HEK293T (cell line): ENCODE measurements at places on chromosomes 12 and 14.

DNA sequence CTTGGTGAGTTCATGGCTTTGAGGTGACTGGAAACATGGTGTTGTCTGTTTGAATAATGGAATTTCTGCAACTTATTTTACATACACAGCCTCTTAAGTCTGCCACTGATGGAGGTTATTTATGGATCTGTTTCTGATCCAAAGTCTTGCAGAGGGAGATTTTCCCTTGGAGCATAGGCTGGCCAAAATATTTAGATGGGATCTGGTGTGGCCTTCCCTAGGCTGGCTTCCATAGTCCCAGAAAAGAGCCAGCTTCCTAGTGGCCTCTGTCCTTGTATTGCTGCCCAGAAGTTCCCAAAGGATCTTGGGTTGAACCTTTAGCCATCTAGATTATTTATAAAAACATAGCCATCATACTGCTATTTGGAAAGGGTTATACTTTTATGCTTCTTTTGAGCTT is 491.1 kb upstream of the RGS6 start:
- DNase-seq = no peak

DNA sequence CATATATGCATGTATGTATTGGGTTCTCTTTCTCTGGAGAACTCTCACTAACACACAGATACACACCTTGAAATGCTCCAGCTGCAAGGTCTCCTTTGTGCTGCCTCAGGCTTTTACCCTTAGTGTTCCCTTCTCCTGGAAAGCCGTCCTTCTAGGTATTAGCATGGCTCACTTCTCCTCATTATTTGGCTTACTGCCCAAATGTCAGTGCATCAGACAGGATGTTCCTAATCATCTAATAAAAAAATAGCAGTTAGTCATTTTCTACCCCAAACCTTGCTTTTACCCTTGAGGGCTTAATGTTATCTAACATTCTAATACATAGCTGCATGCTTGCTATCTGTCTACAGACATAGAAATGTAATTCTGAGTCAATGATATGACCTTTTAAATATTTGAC is 109.0 kb upstream of the SLC16A7 start:
- no peak for DNase-seq

GRCh38 chr12:97093187-97093683 is 186.2 kb downstream of the NEDD1 start:
- DNase-seq = no peak

DNA sequence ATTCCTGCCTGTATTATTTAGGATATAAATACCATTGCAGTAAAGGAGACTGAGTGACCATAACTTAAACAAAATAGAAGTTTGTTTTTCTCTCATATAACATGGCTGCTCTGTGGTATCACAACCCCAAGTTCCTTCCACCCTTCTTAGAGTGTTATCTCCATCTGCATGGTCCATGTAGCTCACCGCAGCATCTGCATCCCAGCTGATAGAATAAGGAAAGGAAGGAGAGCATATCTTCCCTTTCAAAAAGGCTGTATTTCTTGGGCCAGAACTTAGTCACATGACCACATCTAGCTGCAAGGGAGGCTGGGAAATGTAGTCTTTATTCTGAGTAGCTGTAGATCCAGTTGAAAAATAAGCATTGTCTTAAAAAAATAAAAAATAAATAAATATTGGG is 184.8 kb upstream of the NUDT4 start:
- DNase-seq = no peak

- no peak for DNase-seq
These were observed 128.5 kb downstream of the WIF1 start for GRCh38 chr12:64992641-64993040.

GRCh38 chr12:15629108-15629507 is 160.1 kb downstream of the EPS8 start:
- DNase-seq = no peak

GRCh38 chr12:27193106-27193505 is 51.0 kb upstream of the STK38L start:
- DNase-seq = no peak

- DNase-seq = no peak
These were observed 171.7 kb downstream of the SLC5A8 start for GRCh38 chr12:101038289-101038871.

- no peak for DNase-seq
These were observed 7.6 kb downstream of the SLC7A8 start for GRCh38 chr14:23175823-23176222.

GRCh38 chr14:95392841-95393240 is 73.1 kb upstream of the CLMN start:
- DNase-seq = no peak

- no peak for DNase-seq
These were observed 2.0 kb upstream of the PCK2 start for GRCh38 chr14:24092110-24092504.

DNA sequence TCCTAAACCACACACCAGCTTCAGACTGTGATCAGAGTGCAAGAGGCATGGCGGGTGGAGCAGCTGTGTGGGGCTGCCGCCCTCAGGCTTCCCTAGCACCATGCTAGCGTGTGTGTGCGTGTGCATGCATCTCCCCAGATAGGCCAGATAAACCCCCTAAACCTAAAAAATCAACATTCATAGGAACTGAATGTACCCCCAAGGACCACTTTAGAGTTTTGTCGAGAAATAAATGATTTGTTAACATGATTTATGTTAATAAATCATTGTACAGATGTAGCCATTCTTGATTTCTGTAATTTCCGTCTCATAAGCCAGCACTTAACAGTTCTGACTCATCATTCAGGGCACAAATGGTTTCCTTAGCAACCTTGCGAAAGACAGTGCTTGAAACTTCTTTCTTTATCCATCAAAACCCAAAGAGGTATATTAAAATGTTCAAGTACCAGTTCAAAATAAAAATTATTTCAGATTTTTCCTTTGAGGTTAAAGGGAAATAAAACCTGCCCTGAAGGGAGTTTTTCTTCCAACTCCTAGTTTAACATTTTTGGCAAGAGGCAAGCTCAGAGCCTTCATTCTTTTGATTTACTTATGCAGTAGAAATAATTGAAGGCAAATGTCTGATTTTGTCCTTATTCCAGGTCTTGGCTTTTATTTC is 206.2 kb upstream of the RGS6 start:
- no peak for DNase-seq

DNA sequence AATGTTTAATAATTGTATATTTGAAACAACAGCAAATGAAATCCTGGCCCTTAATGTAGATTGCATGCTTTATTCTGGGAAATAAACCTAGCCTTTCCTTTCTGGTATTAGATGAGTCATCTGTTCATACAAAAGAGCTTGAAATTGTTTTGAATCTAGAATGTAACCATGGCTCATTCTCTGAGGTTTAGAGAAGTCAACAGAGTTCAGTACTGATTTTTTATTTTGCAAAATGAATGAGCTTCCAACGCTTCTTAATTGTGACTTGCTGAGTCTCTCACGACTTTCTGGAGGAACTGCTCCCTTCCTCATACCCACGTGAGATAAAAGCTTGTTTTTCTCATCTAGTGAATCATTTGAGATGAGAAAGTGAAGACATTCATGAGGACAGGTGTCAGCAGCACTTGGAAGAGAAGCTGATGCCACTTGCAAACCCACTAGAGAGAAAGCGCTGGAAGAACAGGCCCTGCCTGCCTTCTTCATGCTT is 509.6 kb downstream of the VRK1 start:
- DNase-seq = no peak

- DNase-seq = no peak
These were observed 66.4 kb downstream of the PAPOLA start for GRCh38 chr14:96568621-96569020.

DNA sequence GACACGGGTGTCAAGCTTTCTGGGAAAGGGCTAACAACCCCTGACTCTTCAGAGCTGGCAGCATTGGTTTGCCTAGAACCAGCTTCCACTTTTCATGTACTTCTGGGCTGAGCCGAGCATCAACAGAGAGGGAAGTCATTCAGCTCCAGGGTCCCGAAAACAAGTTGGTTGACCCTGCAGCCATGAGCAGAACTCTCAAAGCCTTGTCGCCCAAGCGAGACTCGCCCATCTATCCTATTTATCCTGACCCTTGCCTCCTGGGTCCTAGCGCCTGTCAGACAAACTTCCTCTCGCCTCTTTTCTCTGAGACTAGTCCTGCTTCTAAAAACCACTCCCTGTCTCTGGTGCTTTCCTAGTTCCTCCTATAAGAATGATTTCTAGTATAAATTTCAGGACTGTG is 47.9 kb downstream of the ASCL4 start:
- no peak for DNase-seq

GRCh38 chr12:79690142-79690637 is 574 bp downstream of the PAWR start:
- peak; percentile 25 for DNase-seq

DNA sequence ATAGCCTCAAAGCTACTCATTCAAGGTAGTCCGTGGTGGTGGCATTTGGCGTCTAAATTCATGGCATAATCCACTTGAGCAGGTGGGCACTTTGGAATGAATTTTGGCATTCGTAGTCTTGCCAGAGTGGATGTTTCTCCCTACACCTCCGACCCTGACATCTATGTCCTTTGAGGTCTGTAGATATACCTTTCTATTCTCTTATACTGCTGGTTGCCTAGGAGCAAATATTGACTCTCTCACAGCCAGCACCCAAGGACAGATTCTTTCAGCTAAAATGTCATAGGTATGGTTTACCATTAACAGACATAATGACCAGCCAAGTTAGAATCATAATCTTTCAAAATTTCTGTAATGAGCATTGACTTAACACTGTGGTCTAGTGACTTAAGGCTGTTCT is 47.4 kb upstream of the FLRT2 start:
- DNase-seq = no peak

DNA sequence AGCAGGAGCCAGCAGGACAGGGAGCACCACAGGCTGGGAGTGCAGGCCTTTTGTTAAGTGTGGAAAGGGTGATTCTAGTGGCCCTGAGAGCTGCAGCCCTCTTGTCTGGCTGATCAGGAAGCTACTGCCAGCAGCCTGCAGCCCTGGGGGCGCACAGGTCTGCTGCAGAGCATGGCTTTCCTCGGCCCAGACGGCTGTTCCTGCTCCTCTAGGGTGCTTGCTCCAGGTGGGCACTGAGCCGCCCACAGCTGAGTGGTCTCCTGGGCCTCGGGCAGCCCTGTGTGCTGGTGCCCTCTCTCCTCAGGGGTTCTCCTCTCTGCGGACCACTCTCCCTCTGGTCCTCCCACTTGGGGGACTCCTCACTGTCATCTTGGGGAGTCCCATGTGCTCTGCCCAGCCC is 18.9 kb downstream of the CCDC88C start:
- DNase-seq = no peak

DNA sequence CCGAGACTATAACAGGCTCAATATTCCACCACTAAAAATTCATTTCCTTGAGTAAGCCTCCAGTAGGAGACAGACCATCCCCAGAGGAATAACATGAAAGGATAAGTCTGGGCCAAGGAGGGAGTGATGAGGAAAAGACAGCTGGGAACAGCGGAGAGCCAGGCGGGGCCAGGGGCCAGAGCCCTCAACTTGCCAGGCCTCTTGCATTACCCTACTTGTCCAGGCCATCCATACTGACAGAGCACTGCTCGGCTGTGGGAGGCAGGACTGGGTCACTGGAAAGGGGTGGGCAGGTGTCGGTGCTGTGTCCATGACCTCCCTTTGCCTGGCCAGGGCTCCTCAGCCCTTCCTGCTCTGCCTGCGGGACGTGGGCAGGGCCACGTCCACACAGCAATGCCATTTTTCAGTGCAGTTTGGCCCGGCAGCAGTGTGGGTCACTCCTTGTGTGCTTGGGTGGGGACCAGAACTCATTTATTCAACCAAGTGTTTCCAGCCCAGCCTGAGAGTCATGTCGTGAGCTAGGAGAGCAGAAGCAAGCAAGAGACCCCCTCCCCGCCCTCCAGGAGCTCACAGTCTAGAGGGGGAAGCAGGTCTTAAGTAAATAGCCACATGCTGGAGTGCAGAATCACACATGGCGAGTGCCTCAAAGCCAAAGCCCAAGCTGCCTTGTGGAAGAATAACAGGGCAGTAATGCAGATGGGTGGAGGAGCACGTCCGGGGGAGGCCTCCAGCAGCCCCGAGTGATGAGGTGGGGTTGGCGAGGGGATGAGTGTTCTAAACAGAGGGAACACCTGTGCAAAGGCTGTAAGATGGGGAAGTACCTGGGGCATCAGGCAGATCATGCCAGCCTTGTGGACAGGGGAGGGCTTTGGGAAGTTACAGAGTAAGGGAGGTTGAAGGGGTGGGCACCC is 8.9 kb upstream of the FAIM2 start:
- DNase-seq = no peak

- no peak for DNase-seq
These were observed 49.9 kb upstream of the FOXN3 start for GRCh38 chr14:89466944-89467343.

DNA sequence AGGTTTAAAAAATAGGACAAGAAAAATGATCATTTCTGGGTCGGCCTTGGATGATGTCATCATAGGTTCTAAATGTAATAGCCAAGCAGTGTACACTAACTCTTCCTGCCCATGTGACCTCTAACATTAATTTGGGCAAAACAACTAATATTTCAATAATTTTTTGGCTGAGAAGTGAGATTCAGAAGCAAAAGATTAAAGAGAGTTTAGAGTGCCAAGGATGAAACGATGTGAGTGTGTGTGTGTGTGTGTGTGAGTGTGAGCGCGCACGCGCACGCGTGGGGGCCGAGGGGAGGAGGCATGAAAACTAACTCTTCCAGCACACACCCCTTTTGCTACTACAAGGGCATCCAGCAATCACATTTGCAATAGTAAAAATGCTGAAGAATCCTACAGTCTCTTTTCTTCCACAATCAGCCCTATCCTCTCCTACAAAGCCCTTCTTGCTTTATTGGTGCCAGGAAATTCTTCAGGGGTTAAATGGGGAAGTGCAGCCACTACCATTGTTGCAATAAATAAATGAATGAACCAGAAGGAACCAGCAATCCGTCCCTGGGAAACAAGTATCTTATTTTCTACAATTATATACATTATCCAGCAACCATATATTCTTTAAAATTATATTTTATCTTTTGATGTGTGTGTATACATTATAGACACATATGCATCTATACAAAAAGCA is 52.9 kb downstream of the PEBP1 start:
- DNase-seq = no peak

DNA sequence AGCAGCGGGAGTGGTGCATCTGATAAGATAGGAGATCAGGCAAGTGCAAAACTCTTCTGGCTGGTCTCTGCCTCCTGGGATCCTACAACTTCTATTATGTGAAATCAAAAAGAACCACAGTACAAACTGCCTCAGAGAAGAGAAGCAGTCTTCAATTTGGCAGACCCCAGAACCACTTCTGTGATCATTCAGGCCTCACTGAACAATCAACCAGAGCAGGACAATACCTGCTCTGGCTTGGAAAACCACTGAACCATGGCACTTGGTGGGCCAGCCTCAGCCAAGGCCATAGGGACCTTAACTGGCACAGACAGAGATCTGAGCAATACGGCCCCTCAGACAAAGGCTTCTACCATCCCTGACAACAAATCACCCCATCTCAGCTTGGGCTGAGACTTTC is 103.0 kb downstream of the NDUFA12 start:
- no peak for DNase-seq
